IPS DF 6.9 (cell line): ENCODE measurements at places on chromosomes 12 and 14.

GRCh38 chr12:92900941-92901340 lies 28.2 kb downstream of the EEA1 start:
- DNase-seq = no peak

GRCh38 chr12:68121143-68121542 lies 38.4 kb downstream of the IFNG start:
- no peak for DNase-seq

GRCh38 chr14:20775043-20775442 lies 6.0 kb upstream of the RNASE6 start:
- no peak for DNase-seq

GRCh38 chr12:90304231-90304630 lies 595.6 kb upstream of the ATP2B1 start:
- no peak for DNase-seq
